Spinal cord (tissue), 10 donors: ENCODE measurements at places on chromosomes 2 and 18.

GRCh38 chr18:73896685-73897084 is 250.9 kb downstream of the FBXO15 start:
- no peaks in the 10 kb centered on the region for H3K27me3 ChIP-seq
- H3K27ac ChIP-seq = no peak overlapping the region
- H3K36me3 ChIP-seq = no peaks in the 10 kb centered on the region
- no peak for DNase-seq
- no peak overlapping the region for H3K4me3 ChIP-seq
- H3K4me1 ChIP-seq = no peaks in the 10 kb centered on the region

DNA sequence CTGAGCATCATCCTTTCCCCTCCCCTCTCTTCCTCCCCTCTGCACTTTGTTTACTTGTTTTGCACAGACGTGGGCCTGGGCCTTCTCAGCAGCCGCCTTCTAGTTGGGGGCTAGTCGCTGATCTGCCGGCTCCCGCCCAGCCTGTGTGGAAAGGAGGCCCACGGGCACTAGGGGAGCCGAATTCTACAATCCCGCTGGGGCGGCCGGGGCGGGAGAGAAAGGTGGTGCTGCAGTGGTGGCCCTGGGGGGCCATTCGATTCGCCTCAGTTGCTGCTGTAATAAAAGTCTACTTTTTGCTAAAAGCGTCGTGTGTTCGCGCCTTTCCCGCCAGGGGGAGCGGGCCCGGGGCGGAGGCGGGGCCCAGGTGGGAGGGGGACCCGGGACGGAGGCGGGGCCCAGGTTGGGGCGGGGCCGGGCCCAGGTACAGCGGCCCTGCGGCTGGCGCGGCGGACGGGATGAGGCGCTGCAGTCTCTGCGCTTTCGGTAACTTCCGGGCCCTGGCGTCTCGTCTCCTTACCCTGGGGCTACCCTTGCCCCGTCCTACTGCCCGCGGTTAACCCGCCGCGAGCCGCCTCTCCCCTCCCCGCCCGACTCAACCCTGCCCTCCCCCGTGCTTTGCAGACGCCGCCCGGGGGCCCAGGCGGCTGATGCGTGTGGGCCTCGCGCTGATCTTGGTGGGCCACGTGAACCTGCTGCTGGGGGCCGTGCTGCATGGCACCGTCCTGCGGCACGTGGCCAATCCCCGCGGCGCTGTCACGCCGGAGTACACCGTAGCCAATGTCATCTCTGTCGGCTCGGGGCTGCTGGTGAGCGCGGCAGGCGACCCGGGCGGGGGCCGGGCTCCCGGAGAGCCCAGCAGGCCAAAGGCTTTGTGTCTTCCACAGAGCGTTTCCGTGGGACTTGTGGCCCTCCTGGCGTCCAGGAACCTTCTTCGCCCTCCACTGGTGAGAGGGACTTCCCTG is at the start of gene KRTCAP3:
Gene KRTCAP3 (plus strand): TSS at position 424 of the 962 bp plus-strand sequence. CDS start 32 bp downstream, at position 456.
- H3K27ac ChIP-seq = no peak within 1 kb of the TSS
- DNase-seq = no peak
- peaks cover 77% of the 10 kb centered on the region for H3K36me3 ChIP-seq
- H3K27me3 ChIP-seq = no peaks in the 10 kb centered on the region
- peaks cover 13% of the 10 kb centered on the region for H3K4me1 ChIP-seq

- H3K27me3 ChIP-seq = no peaks in the 10 kb centered on the region
- DNase-seq = peak; percentile 62
- no peaks in the 10 kb centered on the region for H3K4me1 ChIP-seq
- no peaks in the 10 kb centered on the region for H3K36me3 ChIP-seq
Observed at GRCh38 chr2:138147796-138148195, 183.5 kb downstream of the HNMT start.

- no peaks in the 10 kb centered on the region for H3K4me1 ChIP-seq
- H3K27me3 ChIP-seq = no peaks in the 10 kb centered on the region
- peak overlapping the region; percentile 50 for H3K27ac ChIP-seq
- no peaks in the 10 kb centered on the region for H3K36me3 ChIP-seq
- no peak overlapping the region for H3K4me3 ChIP-seq
Observed at GRCh38 chr2:143482771-143483170, 353.6 kb downstream of the ARHGAP15 start.

DNA sequence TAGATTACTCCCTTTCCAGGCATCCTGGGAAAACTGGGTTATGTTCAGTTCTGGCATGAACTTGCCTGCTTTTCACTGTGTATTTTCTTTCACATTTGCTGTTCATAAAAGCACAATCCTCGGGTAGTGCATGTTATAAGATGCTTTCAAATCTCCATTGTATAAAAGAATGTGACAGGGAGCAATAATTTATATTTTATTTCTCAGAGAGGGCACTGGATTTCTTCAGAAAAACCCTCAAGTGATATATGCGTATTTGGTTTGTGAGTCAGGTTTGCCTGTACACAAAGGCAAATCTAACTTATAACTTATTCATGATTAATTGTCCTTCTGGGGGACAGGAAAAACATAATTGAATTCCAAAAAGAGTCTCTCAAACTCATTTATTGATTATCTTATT is 440.7 kb upstream of the MMADHC start:
- no peaks in the 10 kb centered on the region for H3K27me3 ChIP-seq
- DNase-seq = peak; percentile 25
- H3K4me1 ChIP-seq = no peaks in the 10 kb centered on the region
- no peak overlapping the region for H3K4me3 ChIP-seq
- no peak overlapping the region for H3K27ac ChIP-seq

DNA sequence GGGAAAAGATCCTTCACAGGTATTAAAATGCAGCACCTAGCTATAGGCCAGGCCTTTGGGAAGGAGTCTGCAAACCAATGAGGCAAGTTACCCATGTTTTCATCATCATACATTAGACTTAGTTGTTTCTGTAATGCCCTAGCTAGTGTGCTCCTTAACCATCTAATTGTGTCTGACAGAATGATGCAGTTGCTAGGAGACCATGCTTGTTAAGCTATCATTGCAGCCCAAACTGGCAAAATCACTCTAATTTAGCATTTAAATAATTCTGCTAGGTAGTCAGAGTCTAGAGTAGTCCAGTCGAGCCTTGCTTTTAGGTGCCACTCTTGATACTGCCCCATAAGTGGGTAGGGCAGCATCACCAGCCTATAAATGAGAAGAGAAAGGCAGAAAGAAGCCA is 34.9 kb downstream of the GAD1 start:
- H3K4me1 ChIP-seq = no peaks in the 10 kb centered on the region
- H3K27ac ChIP-seq = no peak overlapping the region
- DNase-seq = no peak
- H3K4me3 ChIP-seq = no peak overlapping the region

DNA sequence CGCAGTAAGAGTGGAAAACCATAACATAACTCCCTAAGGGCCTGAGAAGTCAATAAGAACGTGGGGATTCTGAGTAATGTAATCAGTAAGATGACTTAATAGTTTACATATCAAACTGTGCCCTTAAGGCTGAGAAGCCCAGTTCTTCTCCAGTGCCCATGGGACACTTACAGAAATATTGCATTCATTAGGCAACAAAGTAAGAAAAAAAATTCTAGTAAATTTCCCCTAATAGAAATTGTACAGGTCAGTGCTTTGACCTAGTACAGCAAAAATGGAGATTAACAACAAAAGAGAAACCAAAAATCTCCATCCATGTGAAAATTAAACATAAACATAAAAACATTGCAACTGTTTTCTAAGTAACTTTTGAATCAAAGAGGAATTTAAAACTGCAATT is 139.8 kb upstream of the HS6ST1 start:
- H3K27me3 ChIP-seq = no peaks in the 10 kb centered on the region
- H3K27ac ChIP-seq = no peak overlapping the region
- H3K4me1 ChIP-seq = no peaks in the 10 kb centered on the region
- H3K36me3 ChIP-seq = no peaks in the 10 kb centered on the region
- no peak for DNase-seq

- no peaks in the 10 kb centered on the region for H3K36me3 ChIP-seq
- no peak for DNase-seq
- H3K4me3 ChIP-seq = no peak overlapping the region
- no peaks in the 10 kb centered on the region for H3K27me3 ChIP-seq
- no peak overlapping the region for H3K27ac ChIP-seq
Observed at GRCh38 chr2:231904161-231904611, 22.0 kb downstream of the NPPC start.

DNA sequence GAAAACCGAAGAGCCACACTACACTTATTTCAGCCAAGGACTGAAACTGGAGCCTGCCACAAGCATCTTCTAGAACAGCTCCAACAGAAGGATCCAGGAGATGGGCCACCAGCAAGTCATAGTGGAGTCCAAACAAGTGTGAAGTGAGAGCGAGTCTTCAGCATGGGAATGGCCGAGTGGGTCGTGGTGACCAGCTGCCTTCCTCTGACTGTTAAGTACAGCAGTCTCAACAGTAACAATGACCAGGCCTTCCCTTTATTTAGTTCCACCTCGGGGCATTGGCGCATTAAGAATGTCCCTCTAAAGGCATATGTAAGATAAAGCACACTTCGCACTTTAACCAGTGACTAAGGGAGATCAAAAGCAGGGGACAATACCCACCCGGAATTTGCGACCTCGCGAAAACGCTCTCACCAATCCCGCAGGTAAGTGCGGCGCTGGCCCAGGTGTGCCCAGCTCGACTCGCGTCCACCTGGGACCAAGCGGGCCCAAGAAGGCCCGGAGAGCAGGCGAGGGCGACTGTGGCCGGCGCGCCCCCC is 1.1 kb downstream of the L3MBTL4 start:
- H3K36me3 ChIP-seq = no peaks in the 10 kb centered on the region
- H3K27me3 ChIP-seq = peaks cover 13% of the 10 kb centered on the region
